ENCODE measurements at places on chromosomes 12 and 14. TPM values are rescaled to one million over a fixed set of nuclear protein-coding genes. Genes with fewer than 3 reads are reported as not detected.

C3AR1 gene
- total RNA-seq = 5.8 TPM

LTBP2 gene
- 0.07 TPM for total RNA-seq

NDUFA9 gene
- 116 TPM for total RNA-seq

CCDC197 gene
- total RNA-seq = not detected
